A375 (cell line): ENCODE measurements at places on chromosomes 5 and 9. TPM values are rescaled to one million over a fixed set of nuclear protein-coding genes. Genes with fewer than 3 reads are reported as not detected.

The QRFP gene
- not detected in 2 replicates for total RNA-seq

The S1PR3 gene
- not detected in 2 replicates for total RNA-seq

The TNFSF15 gene
- total RNA-seq, result not detected in 2 replicates

The ABITRAM gene
- 10.1 and 10.3 TPM in 2 replicates for total RNA-seq

The PCDHB5 gene
- total RNA-seq, result 12.2 and 12.4 TPM in 2 replicates

The ADAMTSL2 gene
- total RNA-seq, result not detected in 2 replicates

The PCDHB14 gene
- total RNA-seq, result 1.8 and 2.9 TPM in 2 replicates

The LEAP2 gene
- 0.11 TPM in 2 replicates for total RNA-seq

The LIX1 gene
- not detected in 2 replicates for total RNA-seq

The SPATA31A6 gene
- 0.08 TPM in 1 of 2 replicates, not detected in the other for total RNA-seq

The CCNJL gene
- total RNA-seq, result 15.5 and 18.9 TPM in 2 replicates

The GCNT4 gene
- not detected in 2 replicates for total RNA-seq
